T-helper 9 cell (primary cell): ENCODE measurements at places on chromosomes 3 and 15.

GRCh38 chr3:162538491-162538890, 1041.9 kb downstream of the OTOL1 start:
- DNase-seq: no peak

DNA sequence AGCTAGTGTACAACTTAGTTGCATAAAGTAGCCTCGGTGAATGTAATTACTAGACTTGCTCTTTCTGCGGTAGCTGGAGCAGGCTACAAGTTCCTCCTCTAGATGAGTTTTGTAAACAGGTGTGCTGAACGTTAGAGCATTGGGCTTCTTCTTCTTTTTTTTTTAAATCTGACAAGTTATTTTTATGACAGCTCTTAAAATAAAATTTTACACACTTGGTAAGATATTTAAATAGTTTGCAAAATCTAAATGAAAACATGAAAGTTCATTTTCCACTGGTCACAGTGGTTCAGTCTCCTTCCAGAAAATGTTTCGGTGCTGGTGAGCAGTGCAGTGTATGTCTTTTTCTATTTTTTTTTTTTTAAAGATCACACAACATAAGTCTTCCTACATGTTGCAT, 3.0 kb downstream of the CCR9 start:
- no peak for DNase-seq

GRCh38 chr3:18295171-18295920, 129.8 kb downstream of the SATB1 start:
- DNase-seq: no peak

GRCh38 chr3:141940194-141940776, 63.8 kb downstream of the ATP1B3 start:
- DNase-seq: no peak

DNA sequence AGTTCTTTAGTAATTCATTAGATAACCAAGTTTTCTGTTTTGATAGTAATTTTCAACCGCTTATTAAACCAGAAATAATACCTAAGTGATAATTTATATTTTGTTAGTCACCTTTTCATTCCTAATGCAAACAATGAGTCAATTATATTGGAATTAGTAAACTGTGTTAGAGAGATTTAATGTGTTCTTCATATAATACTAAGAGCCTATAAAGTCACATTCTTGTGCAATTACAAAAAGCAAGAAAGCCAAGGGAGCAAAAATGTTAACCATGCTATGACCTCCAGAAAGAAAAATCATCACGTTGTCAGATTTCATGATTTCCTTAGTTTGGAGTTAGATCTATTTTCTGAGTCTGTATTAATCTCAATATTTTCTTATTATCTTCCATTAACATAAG, 108.8 kb upstream of the SAMMSON start:
- DNase-seq: no peak

- peak; percentile 1 for DNase-seq
These were observed 458.3 kb downstream of the MFSD1 start for GRCh38 chr3:159260049-159260662.

DNA sequence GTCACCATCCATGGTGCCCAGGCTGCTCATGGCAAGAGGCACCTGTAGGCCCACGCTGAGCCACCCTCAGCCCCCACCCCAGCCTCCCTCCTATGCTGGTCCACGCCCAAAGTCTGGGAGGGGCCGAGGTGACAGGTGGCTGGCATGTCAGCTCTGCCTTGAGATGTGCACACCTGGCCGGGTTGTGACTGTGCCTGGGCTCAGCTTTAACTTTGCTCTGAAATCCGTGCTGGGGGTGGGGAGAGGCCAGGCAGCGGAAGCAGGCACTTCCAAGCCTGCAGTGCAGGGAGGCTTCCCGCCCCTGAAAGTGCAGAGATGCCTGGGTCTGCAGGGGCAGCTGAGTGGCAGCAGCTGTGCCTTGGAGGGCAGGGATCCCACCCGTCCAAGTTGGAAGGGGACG, 1124.8 kb downstream of the SI start:
- DNase-seq: no peak

DNA sequence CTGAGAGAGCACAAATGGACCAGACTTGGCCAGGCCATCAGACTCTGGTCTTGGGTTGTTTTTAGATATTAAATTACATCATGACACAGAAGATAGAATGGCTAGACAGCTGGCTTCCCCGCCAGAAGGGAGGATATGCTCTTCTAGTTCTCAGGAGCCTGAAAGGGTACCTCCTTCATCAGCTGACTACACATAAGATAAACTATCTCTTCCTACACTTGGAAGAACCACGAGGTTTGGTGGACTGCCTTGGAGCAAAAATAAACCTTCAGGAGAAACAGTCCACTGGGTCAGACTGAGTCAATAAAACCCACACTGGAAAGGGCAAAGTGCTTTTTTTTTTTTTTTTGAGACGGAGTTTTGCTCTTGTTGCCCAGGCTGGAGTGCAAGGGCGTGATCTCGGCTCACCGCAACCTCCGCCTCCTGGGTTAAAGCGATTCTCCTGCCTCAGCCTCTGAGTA, 26.3 kb upstream of the DYNC1LI1 start:
- DNase-seq: no peak

GRCh38 chr3:158205994-158206393, 96.1 kb downstream of the RSRC1 start:
- DNase-seq: no peak

GRCh38 chr3:184677344-184678316, 34.2 kb downstream of the MAGEF1 start:
- no peak for DNase-seq

DNA sequence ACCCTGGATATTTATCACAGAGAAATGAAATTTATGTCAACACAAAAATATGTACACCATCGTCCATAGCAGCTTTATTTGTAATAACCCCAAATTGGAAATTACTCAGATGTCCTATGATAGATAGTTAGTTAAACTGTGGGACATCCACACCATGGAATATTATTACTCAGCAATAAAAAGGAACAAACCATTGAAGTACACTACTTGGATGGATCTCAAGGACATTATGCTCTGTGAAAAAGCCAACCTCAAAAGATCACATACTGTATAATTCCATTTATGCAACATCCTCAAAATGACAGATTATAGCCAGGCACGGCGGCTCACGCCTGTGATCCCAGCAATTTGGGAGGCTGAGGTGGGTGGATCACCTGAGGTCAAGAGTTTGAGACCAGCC, 113.3 kb downstream of the PGPEP1L start:
- DNase-seq: no peak

GRCh38 chr3:13149330-13150108, 76.3 kb upstream of the IQSEC1 start:
- no peak for DNase-seq

- no peak for DNase-seq
These were observed 67.7 kb downstream of the CERS3 start for GRCh38 chr15:100461049-100461448.

- no peak for DNase-seq
These were observed 44.4 kb downstream of the ST3GAL6 start for GRCh38 chr3:98807561-98807960.

GRCh38 chr3:21694506-21694905, 56.5 kb downstream of the ZNF385D start:
- DNase-seq: no peak

GRCh38 chr3:46561951-46562350, 4.2 kb downstream of the LRRC2 start:
- no peak for DNase-seq

DNA sequence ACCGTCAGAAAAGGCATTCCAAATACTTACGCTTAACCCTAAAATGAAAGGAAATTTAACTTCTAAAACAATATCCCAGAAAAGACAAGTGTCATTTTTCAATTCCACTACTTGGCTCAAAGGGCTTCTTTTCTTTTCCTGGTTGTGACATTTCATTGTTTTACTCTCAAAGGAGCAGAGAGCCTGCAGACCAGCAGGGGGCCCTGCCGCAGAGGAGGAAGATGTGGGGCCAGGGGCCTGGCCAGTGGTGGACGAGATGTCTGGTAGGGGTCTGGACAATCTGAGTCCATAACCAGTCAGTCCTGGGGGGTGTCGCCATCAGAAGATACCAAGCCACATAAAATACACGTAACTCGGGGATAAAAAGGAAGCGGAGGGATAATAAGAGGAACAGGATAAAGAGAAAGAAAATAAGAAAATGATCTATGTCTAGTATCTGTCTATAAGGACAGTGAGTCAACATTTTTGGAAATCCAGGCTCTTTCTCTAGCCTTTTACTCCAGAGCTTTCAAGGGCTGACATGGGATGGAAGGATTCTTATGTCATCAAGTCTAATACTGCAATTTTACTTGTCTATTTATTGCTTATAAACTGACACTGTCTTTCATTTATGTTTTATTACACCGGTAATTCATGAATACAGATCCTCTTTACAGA, 54.2 kb upstream of the ARHGEF3 start:
- DNase-seq: no peak

DNA sequence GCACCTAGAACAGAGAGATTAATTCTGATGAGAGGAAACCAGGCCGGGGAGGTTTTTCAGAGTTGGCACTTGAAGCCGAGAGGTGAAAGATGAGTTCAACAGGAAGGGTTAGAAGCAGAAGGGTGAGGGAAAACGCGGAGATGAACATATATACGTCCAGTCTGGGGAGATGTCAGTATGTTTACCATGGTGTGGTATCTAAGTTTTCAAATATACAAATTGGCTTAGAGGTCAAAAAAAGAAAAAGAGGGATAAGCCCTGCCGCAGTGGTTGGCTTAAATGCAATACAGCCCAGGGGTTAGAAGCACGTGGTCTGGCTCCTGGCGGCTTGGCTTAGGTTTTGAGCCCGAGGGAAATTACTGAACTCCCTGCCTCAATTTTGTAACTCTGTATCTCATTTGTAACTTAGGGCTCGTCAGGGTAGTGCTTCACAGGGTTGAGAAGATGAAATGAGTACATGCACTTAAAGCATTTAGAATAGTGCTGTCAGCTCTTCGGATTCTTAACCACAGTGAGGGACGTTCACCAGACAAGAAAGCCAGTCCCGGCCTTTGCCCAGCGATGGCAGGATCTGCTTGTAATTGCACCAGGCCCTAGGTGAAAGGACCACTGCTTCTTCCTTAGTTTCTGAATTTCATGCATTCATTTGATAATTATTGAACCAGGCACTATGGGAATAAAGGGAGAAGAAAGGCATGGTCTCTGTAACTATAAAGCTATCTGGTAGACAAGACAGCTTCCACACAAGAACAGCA, 6.4 kb downstream of the HES1 start:
- no peak for DNase-seq

DNA sequence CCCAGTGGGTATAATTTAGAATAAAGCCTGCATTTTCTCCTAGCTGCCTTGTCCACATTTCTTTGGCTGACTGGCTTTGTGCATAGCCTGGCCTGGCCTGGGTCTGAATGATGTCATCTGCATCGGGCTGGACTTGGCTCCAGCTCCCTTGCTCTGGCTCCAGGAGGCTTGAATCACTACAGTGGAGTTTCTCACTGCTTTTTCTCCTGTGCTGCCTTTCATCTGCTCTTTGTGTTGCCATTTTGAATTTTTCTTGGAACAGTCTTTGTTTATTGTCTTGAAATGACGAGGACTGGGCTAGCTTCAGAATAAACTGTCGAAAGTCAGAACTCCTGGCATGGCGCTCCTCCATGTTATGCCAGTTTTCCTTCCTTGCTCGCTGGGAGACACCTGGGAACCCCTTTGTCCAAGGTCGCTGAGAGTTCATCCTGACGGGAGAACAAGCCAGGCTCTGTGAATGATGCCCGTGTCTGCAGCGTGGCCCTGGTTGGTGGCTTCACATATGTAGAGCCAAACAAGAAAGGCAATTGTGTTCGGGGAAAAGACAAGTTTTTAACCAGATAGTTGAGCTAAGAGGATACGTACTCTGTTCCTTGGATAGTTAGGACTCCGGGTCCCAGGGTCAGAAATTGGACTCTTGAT, 258.9 kb downstream of the PDZRN3 start:
- DNase-seq: no peak

DNA sequence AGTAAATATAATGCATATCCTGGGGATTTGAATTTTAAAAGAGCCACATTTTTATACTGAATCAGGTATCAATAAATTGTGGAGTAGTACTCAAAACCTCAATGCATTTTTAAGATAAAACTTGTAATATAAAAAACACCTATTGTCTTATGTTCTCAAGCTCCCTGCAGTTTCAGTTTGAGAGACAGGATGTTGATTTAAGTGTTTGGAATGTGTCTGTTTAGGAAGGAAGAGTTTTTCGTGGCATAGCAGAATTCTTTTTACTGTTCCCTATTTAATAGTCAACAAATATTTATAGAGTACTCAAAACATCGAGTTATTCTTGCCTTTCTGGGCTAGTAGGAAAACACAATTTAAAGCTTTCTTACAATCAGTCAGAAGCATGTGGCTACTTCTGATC, 146.1 kb upstream of the BCHE start:
- DNase-seq: no peak

DNA sequence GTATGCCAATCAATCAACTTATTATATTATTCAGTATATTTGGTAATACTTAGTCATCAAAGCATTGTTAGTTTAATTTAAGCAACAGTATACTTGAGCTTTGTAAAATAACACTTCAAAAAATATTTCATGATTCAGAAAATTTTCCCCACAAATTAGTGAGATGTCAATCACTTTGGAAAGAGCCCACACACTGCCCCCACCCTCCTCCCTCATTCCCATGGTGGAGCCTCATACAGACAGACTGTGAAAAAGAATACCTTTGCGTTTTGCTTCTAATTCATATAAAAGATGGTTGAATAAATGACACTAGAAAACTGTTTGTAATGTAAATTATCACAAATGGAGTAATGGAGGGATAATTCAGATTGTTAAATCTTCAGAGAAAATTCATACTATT, 43.3 kb upstream of the MYO5C start:
- no peak for DNase-seq

GRCh38 chr15:93477721-93478120, 388.7 kb upstream of the RGMA start:
- no peak for DNase-seq

DNA sequence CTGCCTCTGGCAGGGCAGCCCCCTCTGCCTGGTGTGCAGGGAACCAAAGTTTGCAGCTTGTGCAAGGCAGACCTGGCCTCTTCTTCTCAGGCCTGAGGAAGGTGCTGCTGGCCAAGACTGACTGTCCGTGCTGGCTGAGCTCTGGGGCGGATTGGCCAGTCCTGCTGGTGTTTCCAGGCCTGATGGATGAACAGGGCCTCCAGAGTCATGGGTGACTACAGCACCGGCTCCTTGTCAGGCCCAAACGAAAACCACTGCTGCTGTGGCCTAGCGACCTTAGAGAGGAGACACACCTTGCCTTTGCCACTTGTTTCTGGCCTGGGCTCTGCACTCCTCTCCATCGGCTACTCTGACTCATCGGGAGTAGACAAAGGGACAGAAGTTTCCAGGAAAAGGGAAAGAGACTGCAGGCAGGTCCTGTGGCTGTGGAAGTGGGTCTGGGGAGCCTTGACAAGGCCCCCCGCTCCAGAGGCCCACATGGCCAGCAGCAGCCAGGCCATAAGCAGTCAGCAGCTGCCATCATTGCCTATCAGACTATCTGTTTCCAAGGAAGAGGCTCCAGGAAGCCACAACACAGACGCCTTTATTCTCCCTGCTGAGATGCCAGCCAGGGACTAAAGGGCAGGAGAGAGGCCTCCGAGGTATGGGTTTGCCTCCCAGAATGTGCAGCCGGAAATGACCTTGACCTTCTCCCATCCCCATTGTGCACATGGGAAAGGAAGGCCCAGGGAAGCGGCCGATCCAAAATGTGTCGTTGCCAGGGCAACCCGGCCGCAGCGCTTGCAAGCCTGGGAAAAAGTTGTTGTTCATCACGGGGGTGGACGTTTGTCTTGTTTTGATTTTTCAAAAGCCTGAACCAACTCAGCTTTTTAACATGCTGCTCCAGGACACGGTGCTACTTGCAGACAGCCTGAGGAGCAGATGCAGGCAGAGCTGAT, 160.5 kb downstream of the CHSY1 start:
- no peak for DNase-seq
